Lower lobe of right lung (tissue), 2 donors: ENCODE measurements at places on chromosomes 5 and 9. TPM values are rescaled to one million over a fixed set of nuclear protein-coding genes. Genes with fewer than 3 reads are reported as not detected.

RAI14 gene
- 66.8 TPM for total RNA-seq

BASP1 gene
- 25.8 TPM for total RNA-seq

DNA sequence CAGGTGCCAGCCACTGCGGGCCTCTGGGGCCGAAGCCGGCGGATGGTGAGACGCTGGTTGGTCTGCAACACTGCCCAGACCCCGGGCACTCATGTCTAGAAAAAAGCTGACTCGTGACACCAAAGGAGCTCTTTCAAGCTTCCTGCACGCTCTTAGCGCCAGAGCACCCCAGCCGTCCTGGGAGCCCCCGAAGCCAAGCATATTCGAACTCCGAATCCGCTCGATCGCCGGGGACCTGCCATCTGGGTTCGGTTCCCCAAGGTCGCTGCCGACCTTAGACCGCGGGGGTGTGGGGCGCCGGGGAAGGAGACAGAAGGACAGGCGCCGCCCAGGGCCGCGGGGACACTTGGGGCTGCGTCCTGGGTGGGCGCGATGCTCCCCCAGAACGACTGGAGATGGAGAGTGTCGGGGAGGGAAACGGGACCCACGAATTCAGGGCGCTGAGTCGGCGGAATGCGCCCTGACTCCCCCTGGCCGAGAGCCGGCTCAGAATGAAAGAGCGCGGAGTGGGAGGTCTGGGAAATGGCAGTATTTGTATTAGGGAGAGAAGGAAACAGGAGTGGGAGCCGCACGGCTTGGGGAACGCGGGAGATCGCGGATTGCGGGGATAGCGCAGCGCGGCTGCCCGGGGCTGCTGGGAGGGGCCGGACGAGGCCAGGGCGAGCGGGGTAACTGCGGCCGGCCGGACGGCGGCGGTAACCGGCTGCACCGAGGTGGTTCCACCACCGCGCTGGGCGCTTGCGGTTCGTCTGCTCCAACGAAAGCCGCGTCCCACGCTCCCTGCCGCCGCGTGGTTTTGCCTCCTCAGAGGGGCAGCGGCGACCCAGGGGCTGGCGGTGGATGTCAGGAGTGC lies 20.1 kb upstream of the MARCHF6 start:
- H3K4me1 ChIP-seq: peaks cover 45% of the 10 kb centered on the region
- no peaks in the 10 kb centered on the region for H3K36me3 ChIP-seq
- peak; percentile 65 for DNase-seq
- H3K4me3 ChIP-seq: peak overlapping the region; percentile 67
- peaks cover 16% of the 10 kb centered on the region for H3K27me3 ChIP-seq

GRCh38 chr5:61167382-61167781 lies 5.1 kb upstream of the SMIM15 start:
- H3K4me1 ChIP-seq: peaks cover 10% of the 10 kb centered on the region
- no peaks in the 10 kb centered on the region for H3K36me3 ChIP-seq
- H3K27me3 ChIP-seq: no peaks in the 10 kb centered on the region
- no peak overlapping the region for H3K4me3 ChIP-seq
- H3K27ac ChIP-seq: no peak overlapping the region
- no peak for DNase-seq

DNA sequence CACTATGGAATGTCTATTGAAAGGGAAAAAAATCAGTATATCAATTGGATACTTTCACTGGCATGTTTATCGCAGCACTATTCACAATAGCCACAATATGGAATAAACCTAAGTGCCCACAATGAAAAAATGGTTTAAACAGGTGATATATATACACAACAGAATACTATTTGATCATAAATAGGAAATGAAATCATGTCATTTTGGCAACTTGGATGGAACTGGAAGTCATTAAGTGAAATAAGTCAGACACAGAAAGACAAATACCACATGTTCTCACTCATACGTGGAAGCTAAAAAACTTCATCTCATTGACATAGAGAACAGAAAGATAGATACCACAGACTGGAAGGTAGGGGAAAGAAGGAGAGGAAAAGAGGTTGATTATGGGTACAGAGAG lies 471.6 kb upstream of the FTMT start:
- H3K4me1 ChIP-seq: no peaks in the 10 kb centered on the region
- H3K27me3 ChIP-seq: no peaks in the 10 kb centered on the region
- no peaks in the 10 kb centered on the region for H3K36me3 ChIP-seq
- no peak overlapping the region for H3K27ac ChIP-seq
- DNase-seq: no peak

PCDHB5 gene
- 1.8 TPM for total RNA-seq

RGS7BP gene
- total RNA-seq: 1.6 TPM

GRCh38 chr9:113436728-113437515 lies 26.4 kb downstream of the C9orf43 start:
- no peaks in the 10 kb centered on the region for H3K4me1 ChIP-seq
- H3K4me3 ChIP-seq: no peak overlapping the region
- no peaks in the 10 kb centered on the region for H3K27me3 ChIP-seq

- peaks cover 10% of the 10 kb centered on the region for H3K4me1 ChIP-seq
- no peaks in the 10 kb centered on the region for H3K36me3 ChIP-seq
- H3K27me3 ChIP-seq: no peaks in the 10 kb centered on the region
- no peak overlapping the region for H3K27ac ChIP-seq
- no peak overlapping the region for H3K4me3 ChIP-seq
Measured at GRCh38 chr5:95164861-95165260, 120.0 kb downstream of the MCTP1 start.

DNA sequence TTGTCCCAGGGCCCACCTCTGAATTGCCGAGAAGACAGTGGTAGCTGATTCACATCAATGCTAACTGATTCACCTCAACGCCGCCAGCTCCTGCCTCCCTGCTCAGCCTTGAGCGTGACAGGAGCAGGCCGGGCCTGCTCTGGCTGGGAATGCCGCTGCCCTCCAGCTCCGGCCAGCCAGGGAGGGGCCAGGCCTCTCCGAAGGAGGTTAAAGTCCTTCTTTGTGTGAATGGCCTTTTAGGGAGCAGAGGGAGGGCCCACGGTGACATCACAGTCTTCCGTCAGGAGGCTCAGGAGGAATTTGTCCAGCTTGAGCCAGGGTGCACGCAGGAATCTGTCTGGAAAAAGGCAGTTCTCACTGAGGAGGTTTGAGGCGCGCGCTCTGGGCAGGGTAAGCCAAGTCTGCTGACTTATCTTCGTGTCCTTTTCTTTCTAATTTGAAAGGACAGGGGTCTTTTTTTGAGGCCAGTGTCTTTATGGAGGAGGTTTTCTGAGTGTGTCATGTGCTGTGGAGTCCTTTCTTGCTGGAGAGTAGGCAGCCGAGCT lies 82.7 kb downstream of the C9orf152 start:
- H3K27ac ChIP-seq: peak overlapping the region; percentile 77
- DNase-seq: peak; percentile 83
- H3K4me3 ChIP-seq: peak overlapping the region; percentile 41
- peaks cover 67% of the 10 kb centered on the region for H3K4me1 ChIP-seq
- H3K27me3 ChIP-seq: no peaks in the 10 kb centered on the region

- H3K27me3 ChIP-seq: no peaks in the 10 kb centered on the region
- no peak overlapping the region for H3K4me3 ChIP-seq
- no peak for DNase-seq
- no peak overlapping the region for H3K27ac ChIP-seq
- no peaks in the 10 kb centered on the region for H3K4me1 ChIP-seq
Measured at GRCh38 chr5:126656401-126657007, 55.8 kb downstream of the PHAX start.

GRCh38 chr9:112047538-112048066 lies 127.5 kb downstream of the SUSD1 start:
- H3K27ac ChIP-seq: no peak overlapping the region
- no peaks in the 10 kb centered on the region for H3K36me3 ChIP-seq
- H3K27me3 ChIP-seq: no peaks in the 10 kb centered on the region
- no peak for DNase-seq
- peaks cover 31% of the 10 kb centered on the region for H3K4me1 ChIP-seq

DNA sequence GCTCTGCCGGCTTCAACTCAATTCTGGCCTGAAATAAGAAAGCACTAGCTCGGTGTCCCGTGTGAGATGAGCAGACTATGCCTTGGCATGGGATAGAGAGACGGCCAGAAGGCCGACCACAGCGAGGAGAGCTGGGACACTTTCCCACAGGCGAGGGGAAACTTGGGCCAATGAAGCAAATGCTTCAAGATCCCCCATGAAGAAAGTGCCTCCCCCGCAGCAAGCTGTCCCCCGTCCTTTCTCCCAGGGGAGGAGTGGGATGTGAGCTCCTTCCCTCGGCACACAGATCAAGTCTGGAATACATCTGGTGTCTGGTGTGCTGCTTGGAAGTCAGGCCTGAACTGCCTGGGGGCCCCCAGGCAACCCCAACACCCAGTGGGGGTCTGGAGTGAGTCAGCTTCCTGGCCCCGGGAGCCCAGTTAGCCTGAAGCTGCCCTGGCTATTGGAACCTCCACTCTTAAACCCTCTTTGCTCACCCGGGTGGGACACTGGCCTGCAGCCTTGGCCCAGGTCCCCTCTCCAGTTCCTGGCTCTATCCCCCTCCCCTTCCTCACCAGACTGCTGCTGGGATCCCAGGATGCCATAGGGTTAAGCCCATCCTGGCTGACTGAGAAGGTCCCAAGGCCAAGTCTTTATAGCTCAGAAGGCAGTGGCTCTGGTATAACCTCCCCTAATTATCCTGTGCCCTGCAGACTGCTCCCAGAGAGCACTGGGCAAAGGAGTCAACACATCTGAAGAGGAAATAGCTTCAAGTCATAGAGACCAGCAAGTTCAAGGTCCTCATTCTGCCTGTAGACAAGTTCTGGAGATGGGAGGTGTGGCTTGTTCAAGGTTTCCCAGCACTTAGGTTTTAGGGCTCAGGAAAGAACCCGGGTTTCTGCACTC lies 205.3 kb downstream of the TTLL11 start:
- no peaks in the 10 kb centered on the region for H3K27me3 ChIP-seq
- no peak overlapping the region for H3K27ac ChIP-seq
- no peaks in the 10 kb centered on the region for H3K4me1 ChIP-seq
- H3K36me3 ChIP-seq: no peaks in the 10 kb centered on the region
- H3K4me3 ChIP-seq: no peak overlapping the region
- DNase-seq: no peak

DNA sequence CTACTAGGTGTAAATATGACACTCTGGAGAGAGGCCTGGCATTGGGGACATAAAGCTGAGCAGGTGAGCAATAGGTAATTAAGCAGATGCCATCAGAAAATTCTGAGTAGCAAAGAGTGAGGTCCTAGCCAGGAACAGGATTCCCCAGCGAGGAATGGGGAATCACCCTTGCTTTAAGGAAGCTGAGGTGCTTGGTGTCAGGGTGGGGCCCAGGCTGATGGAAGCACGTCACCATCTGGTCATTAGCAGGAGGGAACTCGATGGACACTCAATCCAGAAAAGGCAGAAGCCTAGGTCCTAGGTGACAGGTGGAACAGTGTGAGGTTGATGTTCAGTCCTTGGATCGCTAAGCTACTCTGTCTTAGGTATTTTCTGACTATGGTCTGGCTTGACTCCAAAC lies 562.7 kb upstream of the DAP start:
- no peaks in the 10 kb centered on the region for H3K36me3 ChIP-seq
- peaks cover 19% of the 10 kb centered on the region for H3K4me1 ChIP-seq
- H3K27me3 ChIP-seq: no peaks in the 10 kb centered on the region
- no peak for DNase-seq

GRCh38 chr5:103522586-103522985 lies 40.0 kb downstream of the NUDT12 start:
- no peak for DNase-seq
- no peak overlapping the region for H3K27ac ChIP-seq
- H3K4me1 ChIP-seq: no peaks in the 10 kb centered on the region

RNF180 gene
- 12.2 TPM for total RNA-seq

GRCh38 chr5:147751156-147751830 lies 31.2 kb downstream of the JAKMIP2 start:
- H3K4me1 ChIP-seq: no peaks in the 10 kb centered on the region
- H3K27ac ChIP-seq: no peak overlapping the region
- no peak overlapping the region for H3K4me3 ChIP-seq
- H3K27me3 ChIP-seq: no peaks in the 10 kb centered on the region
- DNase-seq: no peak

DNA sequence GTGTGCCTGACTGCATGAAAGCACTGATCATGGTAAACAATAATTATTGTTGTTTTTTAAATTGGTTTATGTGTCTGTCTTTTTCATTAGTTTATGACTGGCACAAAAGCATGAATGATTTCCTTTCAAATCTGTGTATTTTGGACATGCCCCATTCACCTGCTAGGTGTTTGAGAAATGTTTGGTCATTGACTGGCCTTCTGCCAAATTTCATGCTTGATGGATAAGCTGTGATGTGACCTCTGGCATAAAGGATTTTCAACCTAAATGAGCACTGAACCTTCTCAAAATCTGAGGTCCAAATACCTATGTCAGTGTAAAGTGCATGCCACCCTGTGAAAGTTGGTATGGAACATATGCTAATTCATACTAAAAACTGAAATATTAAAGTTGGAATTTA lies 204.5 kb downstream of the BRINP1 start:
- no peaks in the 10 kb centered on the region for H3K27me3 ChIP-seq
- no peak overlapping the region for H3K27ac ChIP-seq
- no peaks in the 10 kb centered on the region for H3K36me3 ChIP-seq
- no peak overlapping the region for H3K4me3 ChIP-seq

GRCh38 chr9:122780026-122780425 lies 8.7 kb upstream of the OR5C1 start:
- H3K4me1 ChIP-seq: no peaks in the 10 kb centered on the region
- H3K27ac ChIP-seq: no peak overlapping the region
- H3K36me3 ChIP-seq: no peaks in the 10 kb centered on the region
- no peak for DNase-seq

DNA sequence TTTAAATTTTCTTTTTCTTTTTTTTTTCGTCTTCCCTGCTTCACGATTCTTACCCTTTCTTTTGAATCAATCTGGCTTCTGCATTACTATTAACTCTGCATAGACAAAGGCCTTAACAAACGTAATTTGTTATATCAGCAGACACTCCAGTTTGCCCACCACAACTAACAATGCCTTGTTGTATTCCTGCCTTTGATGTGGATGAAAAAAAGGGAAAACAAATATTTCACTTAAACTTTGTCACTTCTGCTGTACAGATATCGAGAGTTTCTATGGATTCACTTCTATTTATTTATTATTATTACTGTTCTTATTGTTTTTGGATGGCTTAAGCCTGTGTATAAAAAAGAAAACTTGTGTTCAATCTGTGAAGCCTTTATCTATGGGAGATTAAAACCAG lies 352.2 kb downstream of the NTRK2 start:
- H3K27ac ChIP-seq: no peak overlapping the region
- H3K27me3 ChIP-seq: no peaks in the 10 kb centered on the region
- no peaks in the 10 kb centered on the region for H3K4me1 ChIP-seq
- no peak overlapping the region for H3K4me3 ChIP-seq

DNA sequence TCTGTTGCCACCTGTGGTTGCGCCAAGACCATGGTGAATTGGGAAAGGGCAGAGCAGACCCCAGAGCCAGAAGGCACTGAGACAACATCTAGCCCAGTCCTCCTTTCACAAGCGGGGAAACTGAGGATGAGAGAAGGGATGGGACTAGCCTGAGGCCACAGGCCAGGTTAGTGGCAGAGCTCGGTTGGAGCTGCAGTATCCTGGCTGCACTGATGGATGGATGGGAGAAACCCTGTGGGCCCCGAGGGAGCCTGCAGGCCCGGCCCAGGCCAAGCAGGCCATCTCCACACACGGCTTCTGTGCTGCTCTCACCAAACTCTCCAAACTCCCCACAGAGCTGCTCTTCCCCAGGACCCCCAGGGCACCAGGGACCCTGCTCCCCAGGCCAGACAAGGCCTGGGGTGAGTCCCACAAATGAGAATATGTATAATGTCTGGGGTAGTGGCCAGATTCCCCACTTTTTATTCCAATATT lies 60.2 kb downstream of the TSTD2 start:
- DNase-seq: no peak
- H3K4me3 ChIP-seq: no peak overlapping the region
- H3K4me1 ChIP-seq: no peaks in the 10 kb centered on the region
- no peaks in the 10 kb centered on the region for H3K27me3 ChIP-seq
- H3K36me3 ChIP-seq: peaks cover 8% of the 10 kb centered on the region

COL15A1 gene
- total RNA-seq: 8.0 TPM
